ENCODE measurements at places on chromosomes 1 and 21. TPM values are rescaled to one million over a fixed set of nuclear protein-coding genes. Genes with fewer than 3 reads are reported as not detected.

DNA sequence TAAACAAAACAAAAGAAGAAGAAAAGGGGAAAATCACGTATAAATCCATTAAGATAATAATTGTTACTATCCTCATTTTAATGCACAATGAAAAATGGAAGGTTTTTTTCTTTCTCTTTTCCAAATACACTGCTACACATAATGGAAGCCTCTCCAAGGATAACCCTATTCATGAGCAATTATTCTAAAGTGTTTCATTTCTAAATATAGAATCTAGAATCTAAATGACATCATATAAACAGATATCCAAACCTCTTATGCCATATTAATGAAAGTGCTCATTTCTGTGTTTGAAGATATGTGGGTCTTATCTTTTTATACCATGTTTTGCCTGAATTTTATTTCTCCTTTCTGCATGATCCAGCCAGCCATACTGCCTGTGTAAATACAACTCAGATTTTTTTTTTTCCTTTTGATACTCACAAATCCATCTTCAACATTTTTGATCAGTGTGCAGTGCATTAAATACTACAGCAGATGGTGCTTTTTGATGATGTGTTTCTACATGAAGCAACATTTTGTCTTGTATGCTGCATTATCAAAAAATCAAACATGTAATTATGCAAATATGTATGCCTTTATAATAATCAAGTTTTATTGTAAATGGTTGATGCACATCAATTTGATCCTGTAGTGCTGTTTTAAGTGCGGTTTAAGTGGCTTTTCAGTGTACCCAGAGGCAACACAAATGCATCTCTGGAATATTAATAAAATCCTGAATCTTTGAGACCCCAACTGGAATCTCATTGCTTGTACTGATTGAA, 625.6 kb upstream of the PTBP2 start:
- DNase-seq = no peak

GRCh38 chr1:86640161-86640670, 64.2 kb upstream of the SH3GLB1 start:
- DNase-seq = no peak

- DNase-seq = no peak
Observed at GRCh38 chr1:18574754-18575153, 55.9 kb upstream of the PAX7 start.

GRCh38 chr1:239247285-239247684, 139.1 kb upstream of the CHRM3 start:
- DNase-seq = no peak

DNA sequence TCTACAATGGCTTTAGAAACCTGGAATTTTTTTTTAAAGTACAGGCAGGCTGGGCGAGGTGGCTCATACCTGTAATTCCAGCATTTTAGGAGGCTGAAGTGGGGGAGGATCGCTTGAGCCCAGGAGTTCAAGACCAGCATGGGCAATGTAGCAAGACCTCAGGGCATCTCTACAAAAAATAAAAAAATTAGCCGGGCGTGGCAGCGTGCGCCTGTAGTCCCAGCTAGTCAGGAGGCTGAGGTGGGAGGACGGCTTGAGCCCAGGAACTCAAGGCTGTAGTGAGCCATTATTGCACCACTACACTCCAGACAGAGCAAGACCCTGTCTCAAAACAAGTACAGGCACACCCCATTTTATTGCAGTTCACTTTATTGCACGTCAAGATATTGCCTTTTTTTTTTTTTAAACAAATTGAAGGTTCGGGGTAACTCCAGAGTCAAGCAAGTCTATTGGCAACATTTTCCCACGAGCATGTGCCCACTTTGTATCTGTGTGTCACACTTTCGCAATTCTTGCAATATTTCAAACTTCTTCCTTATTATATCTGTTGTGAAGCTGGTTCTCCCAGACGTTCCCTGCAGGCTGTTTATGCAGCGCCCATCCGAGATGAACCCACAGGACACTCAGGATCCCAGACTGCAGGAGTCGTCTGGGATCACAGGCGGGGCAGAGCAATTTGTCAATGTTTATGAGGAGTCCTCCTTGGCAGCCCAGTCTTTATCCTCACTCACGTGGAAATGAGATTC, 4.7 kb downstream of the HES2 start:
- DNase-seq = no peak

GRCh38 chr1:197041486-197042353, 25.3 kb downstream of the F13B start:
- DNase-seq = no peak

DNA sequence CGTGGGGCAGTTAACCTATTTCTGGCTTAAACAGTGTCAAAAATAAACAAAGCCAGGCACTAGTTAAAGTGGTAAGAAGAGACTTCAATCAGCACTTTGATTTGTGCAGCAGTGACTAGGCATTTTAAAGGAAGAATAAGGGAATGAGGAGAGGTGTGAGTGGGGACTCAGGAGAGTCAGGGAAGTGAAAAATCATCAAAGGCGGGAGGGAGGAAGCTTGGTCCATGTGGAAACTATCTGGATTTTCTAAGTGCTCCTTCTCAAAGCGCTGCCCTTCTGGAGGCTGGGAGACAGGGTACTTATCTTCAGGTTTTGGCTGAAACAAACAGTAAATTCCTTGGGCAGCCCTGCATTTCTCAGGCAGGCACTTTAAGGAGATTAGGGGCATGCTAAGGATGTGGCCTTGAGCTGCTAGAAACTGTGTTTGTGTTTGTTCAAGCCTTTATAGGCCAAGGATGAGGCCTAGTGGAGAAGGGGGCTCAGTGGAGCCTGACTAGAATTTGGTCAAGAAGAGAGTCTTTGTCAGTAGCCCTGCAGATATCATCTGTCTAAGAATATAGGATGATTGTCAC, 486.5 kb downstream of the SIPA1L2 start:
- DNase-seq = no peak

GRCh38 chr1:76351655-76352054, 277.1 kb downstream of the ST6GALNAC3 start:
- DNase-seq = no peak

- DNase-seq = no peak
Observed at GRCh38 chr1:22452481-22452957, 868 bp downstream of the ZBTB40 start.

DNA sequence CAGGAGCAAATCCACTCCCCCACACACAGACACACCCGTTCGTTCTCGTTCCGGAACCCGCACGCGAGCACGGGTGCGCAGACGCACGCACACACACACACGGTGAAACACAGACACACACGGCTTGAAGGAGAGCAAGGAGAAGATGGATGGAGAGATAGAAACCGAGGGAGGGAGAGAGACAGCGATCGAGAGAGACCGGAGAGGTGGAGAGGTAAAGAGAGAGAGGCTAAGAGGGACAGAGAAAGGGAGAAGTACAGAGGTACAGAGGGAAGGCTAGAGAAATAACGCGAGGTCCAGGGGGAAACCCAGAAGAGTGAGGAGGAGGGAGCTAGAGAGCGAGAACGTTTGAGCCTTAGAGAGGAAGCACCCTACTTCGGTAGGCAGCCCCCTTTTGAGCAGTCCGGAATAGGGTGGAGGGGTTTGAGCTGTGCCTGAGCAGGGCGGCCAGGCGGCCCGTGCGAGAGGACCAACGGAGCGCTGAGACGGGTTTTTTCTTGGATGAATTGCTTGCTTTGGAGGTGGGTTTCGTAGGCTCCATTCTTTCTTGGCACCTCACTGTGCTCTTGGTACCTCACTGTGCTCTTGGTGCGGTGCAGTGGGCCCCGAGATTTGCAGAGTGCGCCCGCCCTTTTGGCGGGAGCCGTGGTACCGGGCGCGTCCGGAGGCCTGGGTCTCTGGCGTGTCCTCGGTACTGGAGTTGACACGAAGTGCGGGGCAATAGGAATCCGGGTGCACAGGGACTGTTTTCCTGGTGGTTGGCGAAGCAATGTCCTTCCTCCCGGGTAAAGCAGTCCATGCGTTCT, 88.4 kb upstream of the RHOU start:
- no peak for DNase-seq

- no peak for DNase-seq
Observed at GRCh38 chr21:18716578-18717138, 313.1 kb upstream of the TMPRSS15 start.

- DNase-seq = no peak
Observed at GRCh38 chr1:6198646-6199297, 623 bp downstream of the RPL22 start.

- DNase-seq = no peak
Observed at GRCh38 chr1:157937744-157938143, 55.7 kb upstream of the KIRREL1 start.

- no peak for DNase-seq
Observed at GRCh38 chr1:156438278-156438987, 62.1 kb downstream of the MEF2D start.

GRCh38 chr1:22485431-22485830, 33.8 kb downstream of the ZBTB40 start:
- DNase-seq = no peak

GRCh38 chr21:32826329-32827167, 55.0 kb upstream of the PAXBP1 start:
- no peak for DNase-seq

DNA sequence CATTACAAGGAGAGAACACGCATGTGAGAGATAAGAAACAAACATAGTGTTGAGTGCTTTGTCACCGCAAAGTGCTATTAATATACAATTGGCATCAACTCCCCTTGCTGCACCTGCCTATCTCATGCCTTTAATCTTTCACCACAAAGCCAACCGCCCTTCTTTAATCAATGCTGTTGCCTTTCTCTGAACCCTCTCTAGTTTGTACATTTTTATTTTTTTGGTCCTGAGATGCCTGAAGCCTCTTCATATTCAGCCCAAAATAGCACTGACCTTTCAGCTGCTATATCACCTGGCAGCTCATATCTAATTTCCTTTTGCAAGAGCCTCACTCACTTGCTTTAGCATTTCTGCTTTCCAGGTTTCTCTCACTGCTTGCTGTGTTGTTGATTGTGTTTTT, 504.7 kb downstream of the NUF2 start:
- DNase-seq = no peak

GRCh38 chr21:33543505-33544129, 779 bp downstream of the SON start:
- peak; percentile 93 for DNase-seq

DNA sequence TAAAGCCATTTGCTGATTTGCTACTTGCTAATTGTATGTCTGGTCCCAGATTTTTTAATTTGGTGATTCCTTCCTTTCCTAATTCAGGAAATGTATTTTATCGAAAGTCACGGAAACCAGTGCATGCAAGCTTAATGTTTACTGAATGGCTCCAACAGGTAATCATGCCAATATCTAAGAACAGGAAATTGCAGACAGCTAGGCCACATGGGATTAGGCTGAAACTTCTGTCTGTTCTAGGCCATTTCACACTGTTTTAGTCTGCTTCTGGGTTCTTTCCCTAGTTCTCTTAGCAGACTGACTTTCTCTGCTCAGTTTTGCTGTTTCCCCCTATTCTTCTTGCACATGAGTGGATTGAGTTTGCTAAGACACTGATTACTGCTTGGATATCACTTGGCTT, 111.4 kb downstream of the NTNG1 start:
- DNase-seq = no peak

The IFNAR2 gene
- 41.5 TPM for total RNA-seq

The HNRNPU gene
- total RNA-seq = 284 TPM

The GCSAML gene
- total RNA-seq = 0.51 TPM

The RGS13 gene
- total RNA-seq = 1.0 TPM

The TMEM81 gene
- total RNA-seq = 2.2 TPM

The HPCA gene
- total RNA-seq = not detected

The SHE gene
- 33.1 TPM for total RNA-seq

The CHAF1B gene
- 1.2 TPM for total RNA-seq

The TBX15 gene
- total RNA-seq = 10.4 TPM

The CENPF gene
- total RNA-seq = 0.51 TPM

The MSH4 gene
- total RNA-seq = not detected

The OR2T11 gene
- not detected for total RNA-seq

The NHLH1 gene
- total RNA-seq = 0.42 TPM

The SYT2 gene
- total RNA-seq = not detected

The DENND2C gene
- 2.6 TPM for total RNA-seq

The IPO13 gene
- 26.1 TPM for total RNA-seq

The KIF26B gene
- 0.32 TPM for total RNA-seq

The CTTNBP2NL gene
- total RNA-seq = 44.4 TPM

The FALEC gene
- total RNA-seq = not detected

The ADAMTSL4 gene
- 76.4 TPM for total RNA-seq

Data from mesenteric fat pad (tissue), 1 donor.